Ureter (tissue), 1 donor: ENCODE measurements at places on chromosomes 5 and 9. TPM values are rescaled to one million over a fixed set of nuclear protein-coding genes. Genes with fewer than 3 reads are reported as not detected.

The KIF20A gene
- 0.83 TPM for total RNA-seq

The TPM2 gene
- total RNA-seq = 559 TPM

The ADAMTS2 gene
- total RNA-seq = 13.3 TPM

The CEL gene
- 3.0 TPM for total RNA-seq

The ANKRD34B gene
- not detected for total RNA-seq

The DMRT3 gene
- total RNA-seq = not detected

The PCSK1 gene
- total RNA-seq = 0.34 TPM

The OBP2B gene
- not detected for total RNA-seq

The PDE6A gene
- total RNA-seq = not detected

The FOXD4L3 gene
- total RNA-seq = not detected
